ENCODE measurements at places on chromosomes 2 and 18. TPM values are rescaled to one million over a fixed set of nuclear protein-coding genes. Genes with fewer than 3 reads are reported as not detected.

DNA sequence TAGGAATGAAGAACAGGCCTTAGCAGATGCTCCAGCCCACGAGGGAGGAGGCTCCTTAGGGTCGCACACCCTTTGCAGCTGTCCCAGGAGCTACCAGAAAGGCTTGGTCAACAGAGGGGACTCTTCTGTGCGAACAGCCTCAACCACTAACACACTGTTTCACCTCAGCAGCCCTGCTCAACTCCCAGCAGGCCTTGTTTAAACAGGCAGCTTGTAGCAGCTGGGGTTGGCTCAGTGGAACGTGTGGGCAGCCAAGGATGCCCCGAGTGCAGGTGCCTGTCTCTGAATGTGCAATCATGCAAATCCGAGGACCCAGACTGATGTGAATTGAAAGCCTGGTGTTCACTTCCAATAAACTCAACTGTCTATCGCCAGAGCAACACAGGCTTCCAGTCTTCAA lies 88.7 kb upstream of the CXCR4 start:
- H3K27me3 ChIP-seq, result no peaks in the 10 kb centered on the region
- H3K4me1 ChIP-seq, result no peaks in the 10 kb centered on the region
- no peak for DNase-seq

DNA sequence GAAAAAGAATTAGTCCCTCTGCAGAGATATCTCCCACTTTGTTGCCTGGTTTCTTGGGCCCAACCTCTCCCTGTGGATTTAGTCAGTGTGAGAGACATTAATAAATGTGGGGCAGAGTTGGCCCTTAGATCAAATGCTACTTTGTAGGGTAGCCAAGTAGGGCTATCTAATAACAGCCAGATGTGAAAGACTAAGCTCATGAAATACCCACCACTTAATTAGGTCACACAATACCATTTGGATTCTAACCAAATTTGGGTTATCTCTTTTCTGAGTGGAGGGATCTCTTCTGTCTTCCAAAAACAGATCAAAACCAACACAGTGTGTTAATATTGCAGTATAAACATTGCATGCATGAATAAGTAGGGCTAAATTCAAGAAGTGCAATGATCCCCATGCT lies 626.8 kb upstream of the ZEB2 start:
- no peaks in the 10 kb centered on the region for H3K27me3 ChIP-seq
- H3K4me3 ChIP-seq, result no peak overlapping the region
- H3K36me3 ChIP-seq, result no peaks in the 10 kb centered on the region
- DNase-seq, result no peak
- H3K27ac ChIP-seq, result no peak overlapping the region

DNA sequence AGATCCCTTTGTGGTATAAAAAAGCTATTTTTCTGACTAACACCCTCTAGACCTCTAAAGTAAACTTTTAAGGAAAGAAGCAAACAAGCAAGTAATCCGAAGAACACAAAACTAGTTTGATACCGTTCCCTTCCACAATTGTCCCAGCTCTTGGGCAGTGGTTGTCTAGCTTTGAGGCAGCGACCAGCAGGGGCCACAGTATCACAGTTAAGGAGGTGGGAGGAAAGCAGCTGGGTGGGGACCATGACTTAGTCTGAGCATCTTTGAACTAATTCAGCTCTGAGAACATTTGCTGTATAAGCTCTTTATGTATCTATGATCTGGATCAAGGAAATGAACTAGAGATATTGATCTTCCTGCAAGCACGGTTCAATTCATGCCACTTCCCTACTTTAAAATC lies 51.0 kb downstream of the SF3B1 start:
- no peaks in the 10 kb centered on the region for H3K36me3 ChIP-seq
- H3K4me3 ChIP-seq, result no peak overlapping the region
- no peaks in the 10 kb centered on the region for H3K27me3 ChIP-seq
- H3K27ac ChIP-seq, result no peak overlapping the region

GRCh38 chr2:114548151-114548550 lies 105.7 kb downstream of the DPP10 start:
- DNase-seq, result no peak
- H3K4me3 ChIP-seq, result no peak overlapping the region
- H3K4me1 ChIP-seq, result no peaks in the 10 kb centered on the region
- no peaks in the 10 kb centered on the region for H3K36me3 ChIP-seq
- H3K27ac ChIP-seq, result no peak overlapping the region

DNA sequence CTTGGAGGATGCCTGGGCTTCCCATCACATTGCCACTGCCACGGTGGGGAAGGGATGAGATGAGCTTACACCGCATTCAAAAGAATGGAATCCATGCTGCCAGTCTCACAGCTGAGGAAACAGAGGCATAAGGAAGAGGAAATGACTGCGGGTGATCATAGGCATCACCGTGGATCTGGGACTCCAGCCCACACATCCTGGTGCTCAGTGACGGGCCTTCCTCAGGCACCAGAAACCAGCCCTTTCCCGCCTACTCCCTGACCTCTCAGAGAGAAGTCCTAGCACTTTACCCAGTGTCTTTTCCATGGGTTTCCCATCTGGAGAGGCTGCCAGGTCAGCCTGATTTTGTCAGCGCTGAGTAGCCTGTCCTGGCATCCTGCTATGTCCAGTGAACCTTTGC lies 5.3 kb upstream of the PLB1 start:
- H3K4me3 ChIP-seq, result no peak overlapping the region
- no peaks in the 10 kb centered on the region for H3K36me3 ChIP-seq
- H3K4me1 ChIP-seq, result no peaks in the 10 kb centered on the region

DNA sequence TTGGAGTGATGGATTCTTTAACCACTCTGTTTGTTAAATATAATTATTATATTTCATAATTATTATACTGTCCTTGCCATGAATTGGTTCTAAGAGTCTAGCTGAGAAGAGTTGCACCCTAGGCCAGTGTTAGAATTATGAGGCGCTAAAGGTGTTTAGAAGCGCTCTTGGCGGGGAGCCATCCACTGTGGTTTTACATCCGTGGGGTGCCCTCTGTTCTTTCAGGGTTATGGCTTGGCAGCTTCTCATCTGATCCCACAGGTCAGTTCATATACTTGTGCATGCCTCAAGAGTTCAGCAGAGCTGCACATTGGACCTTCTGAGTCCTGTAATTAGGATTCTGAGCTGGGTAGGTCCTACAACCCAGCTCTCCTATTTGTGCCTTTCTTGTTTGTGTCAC lies 9.1 kb downstream of the ASAP2 start:
- H3K36me3 ChIP-seq, result no peaks in the 10 kb centered on the region
- H3K4me1 ChIP-seq, result peaks cover 54% of the 10 kb centered on the region
- DNase-seq, result no peak
- no peaks in the 10 kb centered on the region for H3K27me3 ChIP-seq
- H3K27ac ChIP-seq, result no peak overlapping the region
- no peak overlapping the region for H3K4me3 ChIP-seq

GRCh38 chr2:29293830-29294438 lies 178.7 kb downstream of the CLIP4 start:
- no peaks in the 10 kb centered on the region for H3K4me1 ChIP-seq
- H3K27me3 ChIP-seq, result no peaks in the 10 kb centered on the region
- H3K27ac ChIP-seq, result no peak overlapping the region
- H3K36me3 ChIP-seq, result no peaks in the 10 kb centered on the region

DNA sequence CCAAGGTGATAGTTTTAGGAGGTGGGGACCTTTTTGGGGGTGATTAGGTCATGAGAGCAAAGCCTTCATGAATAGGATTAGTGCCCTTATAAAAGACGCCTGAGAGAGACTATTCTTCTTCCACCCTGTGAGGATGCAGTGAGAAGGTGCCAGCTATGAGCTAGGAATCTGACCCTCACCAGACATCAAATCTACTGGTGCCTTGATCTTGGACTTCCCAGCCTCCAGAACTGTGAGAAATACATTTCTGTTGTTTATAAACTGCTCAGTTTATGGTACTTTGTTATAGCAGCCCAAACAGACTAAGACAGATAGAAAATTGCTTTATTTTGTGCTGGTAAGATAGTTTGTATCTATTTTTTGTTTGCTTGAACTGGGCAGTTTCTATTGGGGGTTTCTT lies 40.1 kb downstream of the PHLPP1 start:
- no peak overlapping the region for H3K27ac ChIP-seq
- peaks cover 9% of the 10 kb centered on the region for H3K4me1 ChIP-seq
- no peaks in the 10 kb centered on the region for H3K27me3 ChIP-seq
- H3K4me3 ChIP-seq, result no peak overlapping the region

- H3K27me3 ChIP-seq, result no peaks in the 10 kb centered on the region
- no peaks in the 10 kb centered on the region for H3K36me3 ChIP-seq
- no peak overlapping the region for H3K4me3 ChIP-seq
- H3K4me1 ChIP-seq, result no peaks in the 10 kb centered on the region
- DNase-seq, result no peak
- no peak overlapping the region for H3K27ac ChIP-seq
These were observed 240.9 kb downstream of the RNF152 start for GRCh38 chr18:61651880-61652268.

GRCh38 chr2:208101716-208102631 lies 22.4 kb downstream of the CRYGD start:
- no peaks in the 10 kb centered on the region for H3K4me1 ChIP-seq
- no peaks in the 10 kb centered on the region for H3K27me3 ChIP-seq
- H3K27ac ChIP-seq, result no peak overlapping the region
- no peak overlapping the region for H3K4me3 ChIP-seq

DNA sequence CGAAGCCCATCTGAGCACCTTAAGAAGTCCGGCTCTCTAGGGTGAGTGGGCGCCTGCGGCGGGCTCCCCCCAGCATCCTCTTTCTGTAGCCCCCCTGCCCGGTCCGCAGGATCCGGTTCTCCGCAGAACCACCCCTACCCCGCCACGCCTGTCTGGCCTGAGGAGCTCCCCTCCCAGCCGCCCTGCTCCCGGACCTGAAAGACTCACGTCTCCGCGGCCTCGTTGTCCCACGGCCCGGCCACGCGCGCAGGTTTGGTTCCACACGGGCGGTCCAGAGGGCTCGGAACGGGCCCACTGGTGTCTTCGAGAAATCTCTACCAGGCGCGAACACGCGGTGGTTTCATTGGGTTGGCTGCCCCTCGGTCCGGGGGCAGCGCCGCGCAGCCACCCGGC lies 237 bp downstream of the SLC39A6 start:
- peak overlapping the region; percentile 86 for H3K4me3 ChIP-seq
- H3K36me3 ChIP-seq, result peaks cover 4% of the 10 kb centered on the region
- DNase-seq, result peak; percentile 16
- peaks cover 37% of the 10 kb centered on the region for H3K4me1 ChIP-seq
- H3K27me3 ChIP-seq, result no peaks in the 10 kb centered on the region

DNA sequence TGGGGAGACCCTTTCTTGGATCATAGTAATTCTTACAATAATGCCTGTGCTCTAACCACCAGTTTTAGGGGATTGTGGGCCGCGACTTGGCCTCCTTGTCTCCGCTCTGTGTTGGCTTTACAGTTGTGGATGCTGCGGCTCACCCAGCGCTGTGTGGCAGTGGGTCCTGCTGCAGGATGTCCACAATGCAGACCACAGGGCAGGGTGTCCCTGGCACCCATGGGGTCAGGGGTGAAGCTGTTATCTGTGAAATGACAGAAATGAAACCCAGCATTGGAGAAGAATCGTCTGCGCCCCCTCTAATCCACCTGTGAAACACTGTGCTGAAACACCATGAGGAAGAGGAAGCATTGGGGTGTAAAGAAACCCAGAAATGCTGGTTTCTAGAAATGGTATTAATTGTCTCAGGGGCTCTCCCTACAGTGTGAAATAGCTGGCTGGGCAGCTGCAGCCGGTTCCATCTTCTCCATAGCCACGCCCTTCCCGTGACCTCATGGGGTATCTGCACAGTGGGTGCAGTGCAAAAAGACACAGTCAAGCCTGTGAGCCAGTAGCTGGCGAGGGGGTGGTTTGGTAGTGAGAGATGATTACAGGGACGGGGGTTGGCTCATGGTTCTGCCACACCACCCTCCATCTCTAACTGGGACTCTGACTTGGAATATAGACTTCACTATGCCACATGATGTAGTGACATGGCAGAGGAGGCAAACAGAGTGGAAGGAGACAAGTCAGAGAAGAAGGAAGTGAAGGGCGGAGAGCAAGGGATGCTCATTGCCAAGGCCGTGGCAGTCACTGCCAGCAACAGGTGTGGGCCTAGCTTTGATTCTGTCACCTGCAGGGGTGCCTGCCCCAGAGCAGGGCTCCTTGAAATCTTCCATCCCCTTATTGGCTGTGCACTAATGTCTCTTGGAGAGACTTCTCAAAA lies 16.2 kb downstream of the INPP4A start:
- DNase-seq, result no peak
- no peak overlapping the region for H3K4me3 ChIP-seq
- H3K27me3 ChIP-seq, result no peaks in the 10 kb centered on the region
- peaks cover 9% of the 10 kb centered on the region for H3K4me1 ChIP-seq
- H3K27ac ChIP-seq, result no peak overlapping the region
- no peaks in the 10 kb centered on the region for H3K36me3 ChIP-seq

GRCh38 chr2:85802354-85803103 lies 48.7 kb downstream of the ATOH8 start:
- H3K27me3 ChIP-seq, result no peaks in the 10 kb centered on the region
- DNase-seq, result no peak
- no peak overlapping the region for H3K27ac ChIP-seq
- H3K4me1 ChIP-seq, result peaks cover 10% of the 10 kb centered on the region

DNA sequence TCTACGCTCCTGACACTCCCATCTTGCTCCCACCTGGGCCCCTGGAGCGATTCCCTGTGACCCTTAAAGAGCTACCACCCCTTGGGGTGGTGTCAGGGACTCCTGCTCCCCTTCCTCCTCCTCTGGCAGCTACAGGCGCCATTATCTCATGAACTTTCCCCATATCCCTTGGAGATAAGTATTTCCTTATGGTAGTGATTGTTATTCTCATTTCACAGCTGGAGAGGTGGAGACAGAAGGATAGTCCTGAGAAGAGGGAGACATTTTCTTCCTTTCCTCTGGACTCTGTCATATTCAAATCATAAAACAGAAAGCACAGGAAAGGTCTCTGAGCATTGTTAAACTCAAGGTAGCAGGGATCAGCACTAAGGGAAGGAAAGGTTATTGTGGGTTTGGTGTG lies 34.6 kb downstream of the RDH14 start:
- H3K4me3 ChIP-seq, result no peak overlapping the region
- H3K27ac ChIP-seq, result no peak overlapping the region
- no peaks in the 10 kb centered on the region for H3K36me3 ChIP-seq
- no peak for DNase-seq

GRCh38 chr18:23462876-23463275 lies 9.8 kb downstream of the RIOK3 start:
- peaks cover 32% of the 10 kb centered on the region for H3K4me1 ChIP-seq
- peaks cover 40% of the 10 kb centered on the region for H3K36me3 ChIP-seq
- H3K4me3 ChIP-seq, result no peak overlapping the region
- no peak for DNase-seq

GRCh38 chr2:17800219-17800618 lies 16.0 kb upstream of the MSGN1 start:
- no peak for DNase-seq
- H3K36me3 ChIP-seq, result no peaks in the 10 kb centered on the region
- H3K27ac ChIP-seq, result no peak overlapping the region
- H3K4me1 ChIP-seq, result no peaks in the 10 kb centered on the region
- H3K4me3 ChIP-seq, result no peak overlapping the region

The L3MBTL4 gene
- 0.27 TPM for total RNA-seq

The CSRNP3 gene
- total RNA-seq, result 2.7 TPM

The LOXHD1 gene
- 5.5 TPM for total RNA-seq
